ENCODE measurements at places on chromosomes 6 and 20.

DNA sequence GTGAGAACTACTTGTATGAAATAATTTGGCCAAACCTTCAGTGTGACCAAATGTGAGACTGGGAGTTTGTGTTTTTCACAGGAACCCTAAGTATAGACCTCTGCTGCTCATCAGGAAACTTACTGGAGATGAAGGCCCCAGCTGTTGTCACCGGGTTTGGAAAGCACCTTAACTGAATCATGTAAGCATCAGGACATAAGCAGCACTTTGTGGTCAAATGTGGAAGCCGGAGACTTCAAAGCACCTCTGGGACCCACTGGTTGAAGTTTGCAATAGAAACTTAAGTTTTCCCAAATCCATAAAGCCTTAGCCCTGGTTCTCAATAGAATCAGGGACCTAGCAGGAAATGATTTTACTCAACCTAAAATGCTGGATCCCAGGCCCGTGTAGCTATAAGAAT is 14.3 kb downstream of the TTPAL start:
- no peak for DNase-seq

DNA sequence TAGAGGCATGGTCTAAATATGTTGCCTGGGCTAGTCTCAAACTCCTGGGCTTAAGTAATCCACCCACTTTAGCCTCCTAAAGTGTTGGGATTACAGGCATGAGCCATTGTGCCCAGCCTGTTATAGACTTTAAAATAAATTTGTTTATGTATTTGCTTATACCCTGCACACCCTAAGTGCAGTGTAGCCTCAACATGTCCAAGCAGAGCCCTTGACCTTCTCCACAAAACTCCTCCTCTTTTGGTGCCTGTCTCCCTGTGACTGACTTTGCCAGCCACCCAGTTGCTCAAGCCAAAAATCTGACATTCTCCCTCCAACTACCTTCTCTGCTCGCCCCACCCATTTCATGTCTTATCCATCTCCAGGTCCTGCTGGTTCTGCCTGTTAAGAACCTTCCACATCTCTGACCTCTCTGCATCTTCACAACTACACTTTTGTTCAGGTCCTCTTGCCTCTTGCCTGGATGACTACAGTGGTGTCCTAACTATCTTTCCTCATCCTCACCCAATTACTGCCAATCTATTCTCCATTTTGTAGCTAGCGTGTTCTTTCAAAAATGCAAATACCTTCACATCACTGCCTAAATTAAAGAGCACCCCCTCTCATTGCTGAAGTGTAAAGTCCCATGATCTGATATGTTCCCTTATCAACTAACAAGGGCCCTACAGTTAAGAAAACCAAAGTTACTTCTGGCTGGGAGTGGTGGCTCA is 11.2 kb upstream of the KIFC1 start:
- no peak for DNase-seq

GRCh38 chr6:153511896-153512496 is 380.9 kb upstream of the RGS17 start:
- no peak for DNase-seq

GRCh38 chr6:107083047-107083768 is 32.1 kb downstream of the BEND3 start:
- DNase-seq: no peak

- no peak for DNase-seq
Measured at GRCh38 chr6:27862396-27863066, 49.7 kb downstream of the OR2B2 start.

DNA sequence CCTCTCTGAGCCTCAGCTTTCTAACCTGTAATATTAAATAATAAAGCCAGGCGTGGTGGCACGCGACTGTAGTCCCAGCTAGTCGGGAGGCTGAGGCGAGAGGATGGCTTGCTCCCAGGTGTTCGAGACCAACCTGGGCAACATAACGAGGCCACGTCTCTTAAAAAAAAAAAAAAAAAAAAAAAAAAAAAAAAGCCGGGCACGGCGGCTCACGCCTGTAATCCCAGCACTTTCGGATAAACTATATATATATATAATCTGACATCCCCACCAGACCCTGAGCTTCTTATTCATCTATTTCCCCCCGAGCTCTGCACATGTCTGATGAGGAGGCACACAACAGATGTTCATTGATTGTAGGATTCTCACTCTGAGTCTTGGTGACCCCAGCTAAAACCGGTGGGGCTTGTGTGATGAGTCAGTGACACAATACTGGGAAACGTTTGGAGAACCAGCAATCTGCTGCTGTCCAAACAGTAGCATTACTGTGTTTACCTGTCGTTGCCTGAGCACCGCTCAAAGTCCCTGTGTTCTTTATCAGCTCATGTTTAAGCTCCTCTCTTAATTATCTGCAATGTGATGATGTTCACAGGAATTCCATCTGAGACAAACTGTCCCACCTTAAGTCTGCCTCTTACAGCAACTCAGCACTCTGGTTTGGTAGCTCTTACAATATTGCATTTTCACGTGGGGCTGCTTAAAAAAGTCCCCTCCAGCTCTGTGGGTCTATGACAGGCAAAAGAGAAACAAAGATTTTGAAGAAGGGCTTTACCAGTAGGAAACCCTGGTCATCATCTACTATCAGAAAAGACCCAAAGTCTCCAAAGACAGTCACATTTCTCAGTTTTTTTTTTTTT is 1.0 kb upstream of the SPATA2 start:
- DNase-seq: no peak

DNA sequence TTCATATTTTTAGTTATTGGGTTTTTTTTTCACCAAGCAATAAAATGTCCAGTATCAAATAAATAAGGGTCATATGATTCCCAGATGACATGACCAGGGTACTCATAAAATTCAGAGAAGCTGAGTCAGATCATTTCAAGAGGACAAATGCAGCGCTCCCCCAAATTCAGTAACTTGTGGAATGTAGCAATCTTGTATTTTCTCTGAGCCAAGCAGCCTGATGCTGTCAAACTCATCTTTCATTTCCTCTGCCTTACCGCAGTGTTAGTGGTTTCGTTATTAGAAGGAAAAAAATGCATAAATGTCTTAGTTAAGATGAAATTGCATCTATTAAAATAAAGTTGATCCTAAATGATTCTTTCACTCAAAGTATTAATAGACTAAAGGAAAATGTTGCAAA is 57.8 kb upstream of the EDN1 start:
- no peak for DNase-seq

GRCh38 chr6:91482498-91482897 is 895.6 kb upstream of the MAP3K7 start:
- no peak for DNase-seq

GRCh38 chr6:69880601-69881000 is 14.2 kb downstream of the COL19A1 start:
- no peak for DNase-seq

- peak; percentile 13 for DNase-seq
Measured at GRCh38 chr6:156779206-156780094, 2.3 kb downstream of the ARID1B start.

DNA sequence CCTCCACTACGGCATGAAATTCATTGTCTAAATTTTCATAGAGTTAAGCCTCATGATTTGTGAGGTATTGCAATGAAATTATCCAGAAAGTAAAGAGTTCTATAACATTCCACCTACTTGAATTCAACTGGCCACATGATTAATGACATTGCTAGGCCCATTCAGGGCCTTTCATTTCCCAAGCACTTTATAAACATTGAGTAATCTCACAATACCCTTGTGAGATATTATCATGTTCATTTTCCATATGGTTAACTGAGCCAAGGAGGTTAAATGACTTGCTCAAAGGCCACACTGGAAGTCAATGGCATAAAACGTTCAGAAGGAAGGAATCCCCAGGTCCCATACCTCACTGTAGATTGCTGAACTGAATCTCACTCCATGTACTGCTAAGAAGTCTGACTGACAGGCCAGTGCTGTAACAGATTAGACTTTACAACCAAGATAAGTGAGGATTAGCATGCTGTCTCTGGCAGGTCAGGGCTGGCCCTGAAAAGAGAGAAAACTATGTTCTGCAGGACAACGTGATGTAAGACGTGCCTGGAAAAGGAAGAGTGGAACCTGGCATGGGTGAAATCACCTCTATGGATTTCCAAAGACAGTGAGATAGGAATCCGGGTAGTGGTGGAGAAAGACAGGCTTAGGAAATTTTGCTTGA is 75.9 kb upstream of the SPACA1 start:
- DNase-seq: no peak

DNA sequence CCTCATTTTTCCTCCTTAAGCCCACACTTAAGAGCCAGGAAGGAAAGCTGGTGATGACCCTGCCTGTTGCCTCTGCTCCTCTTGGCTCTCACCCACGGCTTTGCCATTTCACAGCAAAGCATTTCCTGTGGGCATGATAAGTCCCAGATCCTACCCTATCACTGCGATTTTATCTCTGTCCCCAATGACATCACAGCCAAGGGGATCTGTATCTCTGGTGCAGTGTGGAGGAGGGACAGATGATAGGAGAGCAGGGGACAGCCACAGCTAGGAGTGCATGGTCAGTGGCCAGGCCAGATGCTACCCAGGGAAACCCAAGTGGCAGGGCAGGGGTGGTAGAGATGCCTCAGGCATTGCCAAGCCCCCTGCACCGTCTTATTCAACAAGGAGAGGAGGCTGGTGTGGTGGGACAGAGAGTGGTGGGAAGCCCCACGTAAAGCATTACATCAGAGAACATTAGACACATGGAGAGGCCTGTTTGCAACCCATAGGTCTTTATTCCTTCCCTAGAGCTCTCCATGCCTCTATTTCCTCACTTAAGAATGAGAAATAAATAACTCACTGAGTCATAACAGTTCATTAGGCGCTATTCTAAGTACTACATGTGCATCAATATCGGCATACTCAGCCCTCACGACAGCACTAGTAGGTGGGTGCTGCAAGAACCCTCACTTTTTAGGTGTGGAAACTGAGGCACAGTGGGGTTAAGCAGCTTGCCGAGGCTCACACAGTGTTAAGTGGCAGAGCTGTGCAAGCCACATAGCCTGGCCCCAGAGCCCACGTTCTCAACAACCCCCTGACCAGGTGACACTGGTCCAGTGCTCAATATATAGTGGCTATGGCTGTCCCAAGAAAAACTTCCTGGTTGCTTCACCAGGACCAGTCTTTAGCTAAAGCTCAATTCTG is 4.6 kb downstream of the TFEB start:
- DNase-seq: no peak
